ENCODE measurements at places on chromosomes 12 and 14.

DNA sequence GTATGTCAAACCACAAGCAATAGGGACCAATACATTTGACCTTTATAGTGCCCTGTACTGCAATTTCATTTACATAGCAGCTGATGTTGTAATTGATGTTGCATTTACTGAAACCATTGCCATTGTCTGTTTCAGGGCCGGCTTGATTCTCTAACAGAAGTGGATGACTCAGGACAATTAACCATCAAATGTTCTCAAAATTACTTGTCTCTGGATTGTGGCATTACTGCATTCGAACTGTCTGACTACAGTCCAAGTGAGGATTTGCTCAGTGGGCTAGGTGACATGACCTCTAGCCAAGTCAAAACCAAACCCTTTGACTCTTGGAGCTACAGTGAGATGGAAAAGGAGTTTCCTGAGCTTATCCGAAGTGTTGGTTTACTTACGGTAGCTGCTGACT is 216.0 kb downstream of the AKAP6 start:
- DNase-seq, result no peak

DNA sequence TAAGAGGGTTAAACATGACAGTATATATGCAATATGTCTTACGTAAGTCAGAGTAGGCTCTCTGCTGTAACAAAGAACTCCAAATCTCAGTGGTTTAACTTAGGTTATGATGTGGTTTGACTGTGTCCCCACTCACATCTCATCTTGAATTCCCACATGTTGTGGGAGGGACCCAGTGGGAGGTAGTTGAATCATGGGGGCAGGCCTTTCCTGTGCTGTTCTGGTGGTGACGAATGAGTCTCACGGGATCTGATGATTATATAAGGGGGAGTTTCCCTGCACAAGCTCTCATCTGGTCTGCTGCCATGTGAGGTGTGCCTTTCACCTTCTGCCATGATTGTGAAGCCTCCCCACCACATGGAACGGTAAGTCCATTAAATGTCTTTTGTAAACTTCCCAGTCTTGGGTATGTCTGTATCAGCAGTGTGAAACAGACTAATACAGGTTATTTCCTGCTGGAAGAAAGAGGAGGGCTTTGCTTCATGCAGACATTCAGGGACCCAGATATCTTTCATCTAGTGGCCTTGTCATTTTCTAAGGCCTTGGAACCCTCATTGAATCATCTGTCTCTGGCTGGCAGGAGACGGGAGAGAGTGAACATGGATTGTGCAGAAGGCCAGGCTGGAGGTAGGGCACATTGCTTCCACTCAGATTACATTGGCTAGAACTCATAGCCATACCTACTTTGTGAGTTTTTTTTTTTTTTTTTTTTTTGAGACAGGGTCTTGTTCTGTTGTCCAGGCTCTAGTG is 96.1 kb downstream of the CRADD start:
- no peak for DNase-seq

DNA sequence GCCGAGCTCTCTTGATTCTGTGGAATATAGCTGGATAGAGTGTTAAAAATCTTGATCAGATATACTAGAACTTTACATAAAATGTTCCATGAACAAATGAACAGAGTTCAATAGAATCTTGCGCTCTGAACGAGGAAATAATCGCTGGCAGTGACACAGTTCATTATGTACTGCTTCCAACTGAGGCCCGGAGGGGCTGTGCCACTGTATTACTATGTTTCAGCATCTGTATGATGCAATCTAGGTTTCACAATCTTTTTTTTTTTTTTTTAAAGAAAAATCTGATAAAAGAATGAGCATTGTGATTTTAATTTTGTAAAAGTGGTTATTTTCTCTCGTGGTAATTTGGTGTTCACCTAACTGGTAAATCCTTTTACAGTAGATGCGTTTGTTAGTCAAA is 77.2 kb downstream of the FERMT2 start:
- no peak for DNase-seq

GRCh38 chr14:73674986-73675385 is 30.2 kb downstream of the DNAL1 start:
- DNase-seq, result no peak

DNA sequence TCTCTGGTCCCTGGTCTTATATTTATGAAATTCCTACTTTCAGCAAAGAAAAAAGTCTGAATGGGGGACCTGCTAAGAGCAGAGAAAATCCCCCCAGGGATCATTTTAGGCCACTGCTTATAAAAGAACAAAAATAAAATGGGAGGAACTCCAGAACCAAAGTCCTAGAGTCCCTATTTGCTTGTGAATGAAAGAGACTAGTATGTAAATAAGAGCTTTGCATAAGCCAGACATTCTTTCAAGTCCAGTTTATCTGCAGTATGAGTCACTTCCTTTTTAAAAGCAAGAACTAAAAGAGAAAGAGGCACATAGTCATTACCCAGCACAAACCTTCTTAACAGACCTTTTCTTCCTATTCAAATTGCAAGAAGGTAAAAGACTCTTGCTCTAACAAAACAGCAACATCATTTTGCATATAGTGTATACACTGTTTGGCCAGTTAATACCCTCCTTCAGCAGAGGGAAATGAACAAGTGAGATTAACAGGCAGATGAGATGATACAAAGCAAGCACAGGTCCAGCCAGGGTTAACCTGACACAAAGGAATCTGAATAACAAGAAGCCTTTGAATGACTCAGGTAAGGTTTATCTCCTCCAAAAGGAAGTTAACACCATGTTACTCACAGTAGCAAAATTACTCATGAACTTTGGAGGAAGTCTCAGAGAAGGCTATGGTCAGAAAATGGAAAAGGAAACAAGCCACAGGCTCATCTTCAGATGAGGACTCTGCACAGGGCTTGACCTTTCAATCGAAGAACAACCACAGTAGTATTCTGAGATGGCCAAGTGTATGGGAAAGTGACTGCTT is 87.3 kb downstream of the PHLDA1 start:
- peak; percentile 81 for DNase-seq

DNA sequence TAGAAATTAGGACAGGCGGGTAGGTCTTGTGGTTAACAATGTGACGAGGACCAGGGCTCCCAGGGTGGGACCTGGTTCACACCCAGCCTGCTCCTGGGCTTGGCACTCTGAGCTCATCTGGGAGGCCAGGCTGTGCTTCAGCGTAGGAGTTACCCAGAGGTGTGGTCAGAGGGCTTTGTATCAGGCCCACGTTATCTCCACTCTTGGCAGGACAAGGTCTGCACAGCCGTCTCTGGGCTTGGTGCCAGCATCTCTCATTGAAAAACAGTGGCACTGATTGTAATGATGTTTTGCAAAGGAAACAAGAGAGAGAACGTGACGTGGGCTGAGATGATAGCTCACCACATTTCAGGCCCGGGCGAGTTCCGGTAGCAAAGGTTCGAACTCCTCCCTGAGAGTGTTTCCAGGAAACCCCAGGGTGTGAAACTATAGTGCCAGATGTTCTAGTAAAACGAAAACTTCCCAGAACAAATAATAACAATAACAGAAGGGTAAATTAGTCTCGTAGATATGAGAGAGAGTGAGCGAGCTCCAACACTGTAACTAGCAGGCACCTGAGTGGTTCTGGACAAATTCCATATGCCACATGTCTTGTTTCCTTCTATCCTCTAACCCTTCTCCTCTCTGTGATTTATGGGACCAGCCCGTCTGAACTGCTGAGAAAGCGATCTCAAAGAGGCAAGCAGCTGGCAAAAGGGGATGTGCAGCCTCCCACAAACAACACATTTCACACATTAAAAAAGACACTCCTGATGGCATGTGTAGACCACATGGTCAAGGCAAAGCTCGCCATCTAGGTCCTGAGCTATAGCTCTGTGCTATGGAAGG is 227.3 kb downstream of the KTN1 start:
- peak; percentile 99 for DNase-seq

- DNase-seq, result no peak
Measured at GRCh38 chr12:9888665-9889273, 7.5 kb downstream of the KLRF2 start.
